D721Med (cell line): ENCODE measurements at places on chromosomes 5 and 9.

DNA sequence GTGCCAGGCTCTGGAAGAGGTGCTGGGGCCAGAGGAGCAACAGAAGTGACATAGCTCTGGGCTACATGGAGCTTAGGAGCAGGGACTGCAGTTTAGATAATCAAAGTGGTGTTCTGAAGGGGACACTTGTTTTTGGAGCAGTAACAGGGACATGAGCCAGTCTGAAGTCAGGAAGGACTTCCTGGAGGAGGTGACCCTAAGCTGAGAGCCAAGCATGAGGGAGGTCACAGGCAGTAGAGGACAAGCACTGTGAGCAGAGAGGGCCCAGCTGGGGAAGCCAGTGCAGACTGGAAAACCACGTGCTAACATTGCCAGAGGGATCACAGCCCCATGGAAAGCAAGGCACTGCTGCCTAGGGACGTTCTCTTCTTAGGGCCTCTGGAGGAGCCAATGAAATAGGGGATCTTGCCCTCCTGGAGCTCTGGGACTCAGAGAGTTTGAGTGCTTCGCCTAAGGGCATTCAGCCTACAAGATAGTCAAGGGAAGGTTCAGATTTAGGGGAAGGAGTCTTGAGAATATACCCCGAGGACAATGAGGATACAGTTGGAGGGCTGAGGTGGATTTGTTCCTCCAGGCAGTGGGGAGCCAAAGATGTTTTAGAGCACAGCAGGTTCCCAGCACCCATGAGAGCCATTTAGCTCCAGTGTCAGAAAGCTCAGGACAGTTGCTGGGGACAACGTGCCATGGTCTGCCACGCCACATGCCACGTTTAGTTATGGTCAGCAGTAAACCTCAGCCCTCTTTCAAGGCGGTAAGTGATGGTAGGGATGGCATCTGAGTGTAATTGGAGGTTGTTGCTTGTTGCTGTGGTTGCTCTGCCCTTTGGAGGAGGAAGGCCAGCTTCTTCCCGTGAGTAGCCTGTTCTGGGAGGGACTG lies 40.5 kb upstream of the SH3PXD2B start:
- DNase-seq, result no peak

DNA sequence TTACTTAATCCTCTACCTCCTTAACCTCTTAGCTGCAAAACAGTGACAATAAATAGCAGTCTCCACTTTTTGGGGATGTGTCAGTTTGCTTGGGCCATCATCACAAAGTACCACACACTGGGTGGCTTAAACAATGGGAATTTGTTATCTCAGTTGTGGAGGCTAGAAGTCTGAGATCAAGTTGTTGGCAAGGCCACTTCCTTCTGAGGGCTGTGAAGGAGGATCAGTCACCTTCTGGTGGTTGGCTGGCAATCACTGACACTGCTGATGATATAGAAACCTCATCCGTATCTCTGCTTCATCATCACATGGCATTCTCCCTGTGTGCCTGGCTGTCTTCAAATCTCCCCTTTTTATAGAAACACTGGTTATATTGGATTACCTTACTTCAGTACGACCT lies 187.1 kb upstream of the TBC1D2 start:
- no peak for DNase-seq

GRCh38 chr5:119583684-119584083 lies 45.7 kb upstream of the FAM170A start:
- DNase-seq, result no peak

- no peak for DNase-seq
Measured at GRCh38 chr9:137499858-137500661, 40.9 kb upstream of the NSMF start.

DNA sequence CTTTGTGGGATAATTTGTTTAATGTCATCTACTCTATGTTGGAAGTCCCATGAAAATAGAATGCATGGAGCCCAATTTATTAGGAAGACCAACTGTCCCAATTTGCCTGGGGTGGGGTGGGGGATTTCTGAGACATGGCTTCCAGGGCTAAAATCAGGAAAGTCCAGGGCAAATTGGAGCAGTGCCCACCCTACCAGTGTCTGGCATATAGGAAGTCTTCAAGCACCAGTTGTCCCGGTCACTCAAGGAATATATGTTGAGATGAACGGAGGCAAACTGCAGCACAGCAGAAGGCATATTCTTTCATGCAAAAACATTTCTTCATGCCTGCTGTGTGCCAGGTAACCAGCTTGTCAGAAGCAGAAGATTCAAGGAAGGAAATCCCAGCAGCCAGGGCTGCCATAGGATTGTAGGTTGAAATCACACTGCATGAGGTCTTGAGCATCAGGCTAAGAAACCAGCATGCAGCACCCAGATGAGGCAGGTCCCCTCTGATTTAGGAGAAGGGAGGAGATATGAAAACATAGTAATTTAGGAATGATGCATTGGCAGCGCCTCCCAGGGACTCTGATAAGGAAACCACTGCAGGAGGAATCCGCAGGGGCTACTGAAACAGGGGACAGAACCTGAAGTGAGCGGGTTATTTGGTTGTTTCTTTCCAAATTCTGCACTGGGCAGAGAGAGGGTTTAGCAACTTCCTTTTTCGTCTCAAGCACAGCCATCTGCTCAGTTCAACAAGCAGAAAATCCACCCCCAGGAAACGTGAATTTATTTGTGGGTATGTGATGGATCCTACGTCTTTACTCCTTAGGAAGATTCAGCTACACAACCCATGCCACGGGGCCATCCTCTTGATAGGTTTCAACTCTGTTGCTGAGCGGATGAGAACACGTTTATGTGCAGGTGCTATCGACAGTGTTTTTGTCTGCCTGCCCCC lies 112.6 kb upstream of the CPEB4 start:
- DNase-seq, result no peak

- no peak for DNase-seq
Measured at GRCh38 chr5:42252306-42252705, 170.9 kb upstream of the GHR start.

GRCh38 chr5:134289509-134290113 lies 63.7 kb upstream of the PPP2CA start:
- peak; percentile 23 for DNase-seq

- DNase-seq, result peak; percentile 26
Measured at GRCh38 chr5:18281947-18282581, 647.8 kb downstream of the TAF11L14 start.

DNA sequence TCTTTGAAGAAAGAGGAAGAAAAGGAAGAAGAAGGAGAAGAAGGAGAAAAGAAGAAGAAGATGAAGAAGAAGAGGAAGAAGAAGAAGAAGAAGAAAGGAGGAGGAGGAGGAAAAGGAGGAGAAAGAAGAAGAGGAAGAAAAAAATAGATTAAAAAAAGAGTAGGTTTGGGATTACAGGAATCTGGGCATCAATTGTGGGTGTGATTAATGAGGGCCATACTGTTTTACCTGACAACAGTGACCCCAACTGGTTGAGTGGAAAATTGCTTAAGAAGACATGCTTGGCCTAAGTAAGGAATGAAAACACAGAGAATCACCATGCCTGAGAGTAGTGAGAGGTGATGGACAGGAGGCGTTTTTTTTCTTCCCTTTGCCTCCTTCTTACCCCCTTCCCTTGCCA lies 114.6 kb downstream of the FAM170A start:
- DNase-seq, result no peak

- DNase-seq, result no peak
Measured at GRCh38 chr5:76861612-76862011, 11.8 kb downstream of the S100Z start.

DNA sequence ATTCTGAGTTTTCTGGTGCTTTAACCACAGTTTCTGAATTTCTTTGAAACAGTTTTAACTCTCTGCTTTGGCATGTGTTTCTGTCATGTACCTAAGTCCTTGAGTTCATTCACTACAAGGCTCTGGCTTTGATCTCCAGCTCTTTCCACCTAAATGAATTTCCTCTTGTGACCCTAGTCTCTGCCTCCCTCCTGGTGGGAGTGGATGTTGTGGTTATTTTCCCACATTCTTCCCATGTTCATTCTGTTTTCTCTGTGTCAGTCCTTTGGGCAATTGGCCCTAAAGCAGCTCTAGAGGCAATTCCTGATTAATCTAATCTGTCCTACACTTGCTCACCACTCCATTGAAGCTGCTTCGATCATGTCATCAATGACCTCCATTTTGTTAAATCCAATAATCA lies 28.4 kb upstream of the DPYSL3 start:
- no peak for DNase-seq

- peak; percentile 74 for DNase-seq
Measured at GRCh38 chr9:33623658-33624586, 99.9 kb downstream of the ANKRD18B start.

GRCh38 chr5:72067682-72068470 lies 39.4 kb upstream of the MAP1B start:
- no peak for DNase-seq

- no peak for DNase-seq
Measured at GRCh38 chr5:45741110-45741509, 44.9 kb upstream of the HCN1 start.

DNA sequence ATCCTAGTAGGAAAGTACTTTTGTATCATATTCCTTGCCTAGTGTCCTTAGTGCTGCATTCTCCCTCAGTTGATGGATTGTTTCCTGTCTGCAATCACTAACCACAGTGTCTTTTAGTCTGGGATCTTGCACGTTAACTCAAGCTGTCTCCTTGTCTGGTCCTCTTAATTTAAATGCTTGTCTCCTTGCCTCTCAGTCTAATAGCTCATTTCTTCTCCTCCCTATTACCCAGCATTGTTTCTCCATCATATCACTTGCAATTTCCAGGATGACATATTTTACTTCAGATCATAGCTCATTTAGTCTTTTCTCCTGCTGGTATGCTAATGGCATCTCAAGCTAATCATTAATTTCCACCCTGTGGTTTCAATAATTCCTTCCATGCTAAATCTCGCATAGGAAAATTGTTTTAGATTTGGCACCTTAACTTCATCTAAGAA lies 2052.0 kb upstream of the C9orf72 start:
- DNase-seq, result no peak

DNA sequence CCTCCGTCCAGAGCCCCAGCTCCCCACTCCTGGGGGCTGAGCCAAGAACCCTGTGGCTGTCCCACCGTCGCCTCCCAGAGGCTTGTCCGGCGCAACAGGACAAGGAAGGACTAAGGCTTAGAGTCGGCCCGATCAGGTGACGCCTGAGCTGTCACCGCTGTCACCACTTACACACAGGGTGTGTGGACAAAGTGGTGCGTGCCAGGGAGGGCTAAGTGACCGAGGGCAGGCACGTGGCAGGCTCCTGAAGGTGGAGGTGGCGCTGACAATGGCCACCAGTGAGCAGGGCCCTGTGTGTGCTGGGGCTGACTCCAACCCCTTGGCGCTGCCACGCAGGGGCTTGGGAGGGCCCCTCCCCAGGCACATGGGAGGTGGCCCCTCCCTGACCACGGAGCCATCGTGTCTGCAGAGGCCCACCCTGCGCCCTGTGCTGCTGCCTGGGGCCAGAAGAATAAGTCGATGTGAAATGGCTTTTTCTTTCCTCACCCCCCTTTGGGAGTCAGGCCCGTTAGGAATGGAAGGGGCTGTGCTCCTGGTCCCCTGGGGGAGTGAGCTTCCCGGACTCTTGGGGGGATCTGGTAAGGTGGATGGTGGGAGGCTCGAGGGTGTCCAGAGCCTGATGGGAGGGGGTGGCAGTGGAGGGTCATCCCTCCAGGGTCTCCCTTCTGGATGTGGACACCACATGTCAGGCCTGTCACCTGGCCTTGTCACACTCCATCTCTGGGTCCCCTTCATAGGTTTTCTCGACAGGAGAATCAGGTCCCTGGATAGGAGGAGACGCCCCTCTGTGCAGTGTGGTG lies 2.6 kb upstream of the GPSM1 start:
- no peak for DNase-seq

- no peak for DNase-seq
Measured at GRCh38 chr9:99601571-99602111, 220.0 kb upstream of the NR4A3 start.

GRCh38 chr5:52077941-52078815 lies 694.9 kb downstream of the ISL1 start:
- no peak for DNase-seq

GRCh38 chr5:117255211-117256027 lies 680.8 kb upstream of the SEMA6A start:
- no peak for DNase-seq

GRCh38 chr5:154397652-154398406 lies 48.0 kb upstream of the SAP30L start:
- DNase-seq, result no peak

DNA sequence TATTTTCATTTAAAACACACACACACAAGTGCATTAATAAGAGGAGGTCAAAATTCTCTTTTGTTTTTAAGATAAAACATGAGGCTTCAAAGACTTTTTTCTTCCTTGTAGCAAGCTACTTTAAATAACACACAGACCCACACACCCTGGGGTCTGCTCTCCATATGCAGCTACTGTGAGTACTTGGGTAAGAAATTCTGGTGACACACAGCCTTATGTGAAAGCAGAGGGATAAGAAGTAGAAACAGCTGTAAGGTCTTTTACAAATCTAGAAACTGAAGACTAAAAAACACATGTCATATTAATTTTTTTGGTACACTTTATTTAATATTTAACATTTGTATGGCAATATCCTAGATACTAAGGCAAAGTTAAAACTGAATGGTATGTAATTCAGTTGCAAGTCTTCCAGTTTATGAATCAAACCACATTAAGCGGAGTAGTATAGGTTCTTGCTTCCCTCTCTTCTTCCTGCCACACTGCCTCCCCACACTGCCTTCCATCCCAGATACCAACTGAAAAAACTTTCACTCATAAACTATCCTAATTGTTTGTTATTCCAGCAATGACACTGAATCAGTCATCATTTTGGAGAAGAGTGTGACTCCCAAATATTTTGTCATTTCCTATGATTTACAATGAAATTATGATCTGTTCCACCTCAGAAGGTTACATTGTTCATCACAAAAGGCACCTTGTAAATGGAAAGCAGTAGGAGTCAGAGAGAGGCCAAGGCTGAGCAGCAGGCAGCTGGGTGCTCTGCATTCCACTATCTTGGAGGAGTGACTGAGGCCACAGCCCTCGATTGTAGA lies 92.0 kb downstream of the PLCXD3 start:
- DNase-seq, result no peak

- DNase-seq, result no peak
Measured at GRCh38 chr5:9766581-9766980, 136.4 kb upstream of the TAS2R1 start.

DNA sequence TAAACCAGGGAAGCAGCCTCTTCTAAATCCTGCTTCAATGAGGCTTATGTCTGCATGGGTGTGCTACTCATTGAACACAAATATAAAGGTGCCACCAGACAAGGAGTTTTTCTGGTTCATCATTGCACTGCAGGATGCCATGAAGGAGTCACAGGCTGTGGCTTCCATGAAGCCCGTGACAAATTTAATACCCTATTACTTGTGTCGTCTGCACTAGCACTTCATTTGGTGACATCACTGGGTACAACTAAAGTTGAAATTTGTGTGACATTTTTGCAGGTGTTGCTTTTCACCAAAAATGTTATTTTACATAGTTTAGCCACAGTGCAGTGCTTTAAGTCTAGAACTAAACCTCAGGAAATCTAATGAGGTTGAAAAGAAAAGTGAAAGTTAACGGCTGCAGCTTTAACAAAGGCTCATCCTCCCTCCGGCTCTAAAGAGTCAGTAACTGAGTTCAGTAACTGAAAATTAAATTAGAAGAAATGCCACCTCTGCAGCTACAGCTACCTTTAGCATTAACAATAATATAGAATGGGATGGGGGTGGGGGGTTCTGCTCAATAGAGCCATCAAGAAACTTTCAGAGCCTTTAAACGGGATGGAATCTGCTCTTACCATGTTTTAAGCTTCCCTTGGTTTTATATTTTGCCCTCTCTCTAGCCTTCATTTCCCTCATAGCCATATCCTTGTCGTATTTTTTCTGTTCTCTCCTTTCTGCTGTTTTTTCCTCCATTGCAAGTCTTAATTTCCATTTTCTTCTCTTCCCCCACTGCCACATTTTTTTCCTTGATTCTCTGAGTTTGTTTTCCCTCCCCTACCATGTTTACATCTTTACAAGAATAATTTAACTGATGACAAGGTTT lies 233.8 kb upstream of the TMEM161B start:
- no peak for DNase-seq
